Breast epithelium (tissue), 4 donors: ENCODE measurements at places on chromosomes 7 and 10.

DNA sequence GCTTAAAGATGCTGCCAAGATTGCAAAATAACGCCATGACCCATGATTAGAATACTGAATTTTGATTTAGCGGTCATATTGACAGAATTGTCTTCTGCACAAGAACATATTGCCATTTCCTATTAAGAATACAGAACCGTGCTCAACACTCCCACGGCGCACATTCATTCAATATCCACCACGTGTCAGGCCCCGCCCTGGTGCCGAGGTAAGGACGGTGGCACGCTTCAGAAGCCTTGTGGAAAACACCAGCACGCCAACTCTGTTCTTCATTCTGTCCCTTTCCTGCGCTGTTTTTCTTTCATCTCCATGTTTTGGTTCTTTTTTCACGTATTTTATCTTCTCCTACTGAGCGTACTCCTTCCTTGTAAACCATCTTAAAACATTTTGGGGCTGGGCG, 189.3 kb downstream of the ZMYND11 start:
- no peak for DNase-seq

- DNase-seq = no peak
Measured at GRCh38 chr10:124494046-124494807, 32.6 kb downstream of the LHPP start.

DNA sequence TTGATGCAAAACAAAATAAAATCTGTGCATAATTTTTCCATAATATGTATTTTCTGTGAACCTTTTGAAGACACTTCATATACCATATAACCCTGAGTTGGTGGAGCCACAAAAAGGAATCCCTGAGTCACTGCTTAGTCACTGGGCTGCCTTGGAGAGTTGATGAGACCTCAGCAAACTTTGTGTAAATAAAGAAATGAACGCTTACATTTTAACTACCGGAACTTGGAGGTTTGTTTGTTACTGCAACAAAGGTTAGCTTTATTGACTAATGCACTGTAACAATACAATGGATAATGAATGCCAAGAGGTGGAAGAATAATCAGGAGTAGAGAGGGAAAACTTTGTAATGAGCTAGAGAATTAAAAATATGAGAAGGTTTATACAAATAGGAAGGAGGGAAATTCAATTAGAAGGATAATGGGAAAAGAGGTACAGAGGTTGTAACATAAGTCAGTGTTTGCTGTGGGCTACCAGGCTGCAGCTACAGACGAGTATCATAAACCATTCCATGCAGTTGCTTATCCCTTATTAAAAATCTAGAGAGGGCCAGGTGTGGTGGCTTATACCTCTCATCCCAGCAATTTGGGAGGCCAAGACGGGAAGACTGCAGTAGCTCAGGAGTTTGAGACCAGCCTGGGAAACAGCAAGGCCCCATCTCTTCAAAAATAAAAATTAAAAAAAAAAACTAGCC, 1042.1 kb downstream of the TYW1 start:
- DNase-seq = no peak

DNA sequence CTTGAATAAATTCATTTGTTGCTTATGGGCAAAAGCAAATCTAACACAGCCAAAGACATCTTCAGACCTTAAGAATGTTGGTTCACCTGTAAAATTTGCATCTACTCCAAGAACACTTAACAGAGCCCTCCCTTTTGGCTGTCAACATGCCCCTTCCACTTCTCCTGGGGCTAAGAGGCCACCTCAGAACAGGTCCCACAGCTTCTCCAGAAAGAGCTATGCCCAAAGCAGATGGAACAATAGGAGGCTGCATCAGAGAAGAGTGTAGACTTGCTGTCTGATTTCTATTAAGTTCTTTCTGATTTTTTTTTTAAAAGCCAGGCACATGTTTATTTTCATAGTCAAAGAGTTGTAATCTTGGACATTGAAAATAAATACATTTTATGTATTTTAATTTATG, 26.1 kb upstream of the TRIL start:
- no peak for DNase-seq

DNA sequence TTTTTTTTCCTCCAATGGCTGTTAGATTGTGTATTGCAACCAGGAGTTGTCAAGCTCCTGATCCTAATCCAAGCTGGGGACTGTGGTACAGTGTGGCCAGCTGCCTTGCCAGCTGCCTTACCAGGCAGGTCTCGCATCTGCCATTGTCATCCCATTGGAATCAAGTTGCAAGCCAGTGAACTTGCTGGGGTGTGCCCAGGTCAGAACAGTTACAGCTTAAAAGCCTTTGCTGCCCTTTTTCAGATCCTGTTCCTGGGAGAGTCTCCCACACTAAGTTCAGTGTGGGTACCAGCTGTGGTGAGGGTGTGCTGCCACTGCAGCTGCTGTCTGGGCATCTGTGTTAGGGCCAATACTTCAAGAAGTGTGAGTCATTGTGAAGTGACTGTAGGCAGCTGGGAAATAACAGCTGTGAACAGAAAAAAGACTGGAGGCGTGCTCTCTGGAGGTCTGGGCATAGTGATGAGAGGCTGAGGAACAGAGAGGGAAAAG, 72.8 kb downstream of the CCNY start:
- no peak for DNase-seq
